ENCODE measurements at places on chromosomes 11 and 22. TPM values are rescaled to one million over a fixed set of nuclear protein-coding genes. Genes with fewer than 3 reads are reported as not detected.

DNA sequence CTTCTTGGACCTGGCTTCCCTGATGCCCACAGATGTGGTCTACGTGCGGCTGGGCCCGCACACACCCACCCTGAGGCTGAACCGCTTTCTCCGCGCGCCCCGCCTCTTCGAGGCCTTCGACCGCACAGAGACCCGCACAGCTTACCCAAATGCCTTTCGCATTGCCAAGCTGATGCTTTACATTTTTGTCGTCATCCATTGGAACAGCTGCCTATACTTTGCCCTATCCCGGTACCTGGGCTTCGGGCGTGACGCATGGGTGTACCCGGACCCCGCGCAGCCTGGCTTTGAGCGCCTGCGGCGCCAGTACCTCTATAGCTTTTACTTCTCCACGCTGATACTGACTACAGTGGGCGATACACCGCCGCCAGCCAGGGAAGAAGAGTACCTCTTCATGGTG, 1.2 kb downstream of the CNGA4 start:
- no peak for DNase-seq

The OR51E2 gene
- total RNA-seq = not detected

- no peak for DNase-seq
Observed at GRCh38 chr11:82043316-82043715, 690.3 kb downstream of the FAM181B start.

The RTN4RL2 gene
- total RNA-seq = 0.14 TPM

The TUB gene
- total RNA-seq = 1.4 TPM

The CCDC81 gene
- total RNA-seq = 0.23 TPM

- no peak for DNase-seq
Observed at GRCh38 chr11:7320306-7320705, 68.6 kb downstream of the SYT9 start.

The GGTLC2 gene
- not detected for total RNA-seq

- DNase-seq = no peak
Observed at GRCh38 chr11:82767123-82767522, 33.5 kb upstream of the FAM181B start.

DNA sequence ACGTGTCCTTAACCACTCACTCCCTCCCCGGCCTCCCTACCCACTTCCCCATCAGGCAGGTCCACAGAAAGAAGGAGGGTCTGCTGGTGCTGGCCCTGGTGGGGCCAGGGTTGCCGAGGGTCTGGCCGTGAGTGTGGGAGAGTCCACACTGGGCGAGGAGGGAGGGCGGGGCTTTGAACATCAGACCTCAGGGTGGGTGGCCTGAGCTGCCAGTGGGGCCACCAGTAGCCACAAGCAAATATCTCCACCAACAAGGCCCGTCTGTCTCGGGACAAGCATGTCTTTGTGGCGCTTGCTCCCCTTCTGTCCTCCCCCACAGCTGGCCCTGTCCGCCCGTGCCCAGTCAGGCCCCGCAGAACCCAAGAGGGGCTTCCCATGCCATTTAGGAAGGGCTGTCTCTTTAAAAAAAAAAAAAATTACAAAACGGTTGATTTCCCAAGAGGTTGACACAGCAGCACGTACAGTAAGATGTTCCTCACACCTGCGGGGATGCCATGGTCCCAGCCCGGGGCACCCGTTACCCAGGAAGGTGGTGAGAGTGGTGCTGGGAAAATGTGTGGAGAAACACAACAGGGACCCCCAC, 17.7 kb upstream of the TALDO1 start:
- DNase-seq = no peak

GRCh38 chr11:58998480-58999290, 59.4 kb downstream of the GLYATL1 start:
- DNase-seq = no peak

The MMP13 gene
- total RNA-seq = not detected

DNA sequence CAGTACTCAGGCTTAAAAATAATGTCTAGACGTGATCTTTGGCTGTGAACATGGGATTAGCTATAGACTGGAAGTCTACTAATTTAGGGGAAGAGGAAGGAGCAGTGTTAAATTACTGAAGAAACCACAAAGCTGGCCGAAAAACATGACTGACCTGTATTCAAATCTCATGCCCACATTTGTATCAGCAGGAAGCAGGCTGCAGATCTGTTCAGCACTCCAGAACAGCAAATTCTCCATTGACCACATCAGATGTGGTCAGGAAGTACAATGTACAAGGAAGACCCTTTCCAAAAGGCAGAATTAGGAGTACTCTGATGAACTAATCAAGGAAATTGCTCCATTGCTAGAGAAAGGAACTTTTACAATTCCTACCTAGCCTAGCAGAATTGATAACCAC, 31.7 kb downstream of the DCDC1 start:
- DNase-seq = no peak

The P2RY2 gene
- 1.2 TPM for total RNA-seq

The HTR3B gene
- total RNA-seq = not detected

- DNase-seq = no peak
Observed at GRCh38 chr11:63621071-63621470, 6.8 kb upstream of the PLAAT3 start.

- DNase-seq = peak; percentile 41
Observed at GRCh38 chr11:74318241-74318932, 6.9 kb upstream of the P4HA3 start.

The TRIM22 gene
- 133 TPM for total RNA-seq
